Amygdala (tissue), 56 donors: ENCODE measurements at places on chromosomes 1 and 21.

DNA sequence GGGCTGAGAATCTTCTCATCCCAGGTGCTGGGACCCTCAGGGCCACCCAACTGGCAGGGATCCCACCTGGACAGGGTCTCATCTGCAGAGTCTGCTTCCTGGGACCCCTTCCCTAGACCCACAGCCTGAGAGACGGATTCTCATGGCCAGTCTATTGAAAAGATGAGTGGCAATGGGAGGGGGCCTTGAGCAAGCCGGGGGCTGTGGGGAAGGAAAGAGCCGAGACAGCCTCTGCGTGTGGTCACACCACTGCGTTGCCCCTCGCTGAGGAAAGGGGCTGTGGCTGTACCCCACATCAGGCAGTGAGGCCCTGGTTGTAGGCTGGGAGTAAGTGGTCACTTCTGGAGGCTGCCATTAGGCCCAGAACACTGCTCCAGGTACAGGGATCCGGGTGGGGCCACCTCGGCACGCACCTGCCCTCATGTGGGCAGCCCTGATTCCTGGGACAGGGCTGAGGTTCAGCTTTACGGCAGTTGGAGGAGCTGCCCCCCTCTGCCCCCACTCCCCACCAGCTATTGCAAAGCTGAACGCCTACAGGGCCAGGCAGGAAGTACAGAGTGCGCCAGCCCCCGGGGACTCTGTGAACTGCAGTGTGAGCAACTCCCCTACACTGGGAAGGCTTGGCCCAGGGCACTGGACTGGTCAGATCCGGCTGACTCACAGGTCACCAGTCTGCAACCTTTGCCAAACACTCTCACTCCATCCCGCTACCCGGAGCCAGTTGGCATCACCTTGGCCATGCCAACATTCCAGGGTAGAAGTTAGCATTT lies 106.9 kb downstream of the RIPK4 start:
- DNase-seq, result no peak

- DNase-seq, result no peak
These were observed 2.4 kb downstream of the MRPL55 start for GRCh38 chr1:228106800-228107054.

DNA sequence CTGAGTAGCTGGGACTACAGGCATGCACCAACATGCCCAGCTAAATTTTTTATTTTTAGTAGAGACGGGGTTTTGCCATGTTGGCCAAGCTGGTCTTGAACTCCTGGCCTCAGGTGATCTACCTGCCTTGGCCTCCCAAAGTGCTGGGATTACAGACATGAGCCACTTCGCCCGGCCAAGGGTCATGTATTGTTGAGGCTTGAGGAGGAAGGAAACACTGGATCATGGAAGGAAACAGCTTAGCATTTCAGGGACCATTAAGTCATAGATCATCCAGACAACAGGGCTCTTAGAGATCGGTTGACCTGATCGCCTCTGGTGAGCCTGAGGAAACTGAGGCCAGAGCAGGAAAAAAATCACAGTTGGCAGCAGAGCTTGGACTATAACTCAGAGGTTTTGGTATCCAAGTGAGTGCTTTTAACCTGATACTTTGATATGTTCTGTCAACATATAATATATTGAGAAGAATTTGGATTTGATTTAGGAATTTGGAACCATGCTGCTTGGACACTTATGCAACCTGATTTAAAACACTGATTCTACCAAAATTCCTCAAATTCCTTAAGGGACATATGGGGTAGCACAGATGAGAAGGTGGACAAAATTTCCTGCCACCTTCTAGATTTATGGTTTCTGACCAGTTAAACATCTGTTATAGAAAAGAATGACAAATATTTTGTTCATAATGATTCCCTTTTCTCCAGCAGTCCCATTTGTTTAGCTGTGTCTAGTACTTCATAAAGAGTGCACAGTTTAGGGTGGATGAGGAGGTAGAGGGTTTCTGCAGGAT lies 13.1 kb upstream of the BMP8A start:
- no peak for DNase-seq

- no peak for DNase-seq
These were observed 1.9 kb upstream of the PIGV start for GRCh38 chr1:26785611-26786436.

- DNase-seq, result no peak
These were observed 40.3 kb upstream of the RUNX3 start for GRCh38 chr1:24970399-24970753.

DNA sequence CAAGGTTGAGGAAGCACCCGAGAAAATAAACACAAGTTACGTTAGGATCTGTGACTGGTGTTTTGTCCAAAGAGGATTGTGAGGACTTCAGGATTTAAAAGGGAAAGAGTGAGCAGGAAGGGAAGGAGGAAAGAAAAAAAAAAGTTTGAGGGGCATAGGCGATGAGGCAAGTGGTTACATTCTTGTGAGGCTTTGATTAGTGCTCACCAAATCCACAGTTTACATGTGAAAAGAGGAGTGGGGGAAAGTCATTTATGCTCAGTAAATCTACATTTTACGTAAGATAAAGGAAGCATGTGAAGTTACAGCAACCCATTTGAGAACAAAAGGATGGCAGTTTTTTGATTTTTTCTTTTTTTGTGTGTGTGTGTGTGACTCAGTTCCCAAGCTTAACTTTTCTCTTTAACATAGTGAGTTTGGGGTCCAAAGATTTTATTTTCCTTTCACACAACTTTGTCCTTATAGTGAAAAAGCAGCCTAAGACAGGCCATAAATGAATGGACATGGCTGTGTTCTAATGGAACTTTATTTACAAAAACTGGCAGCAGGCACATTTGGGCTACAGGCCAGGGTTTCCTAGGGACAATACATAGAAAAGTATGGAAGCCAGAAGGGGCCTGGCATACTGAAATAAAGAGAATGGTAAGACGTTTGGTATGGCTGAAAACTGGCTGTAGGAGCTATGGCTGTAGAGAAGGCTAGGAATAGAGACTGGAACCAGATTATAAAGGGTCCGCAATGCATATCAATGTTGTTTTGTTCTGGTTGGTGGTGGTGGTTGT lies 121.7 kb downstream of the FGGY start:
- DNase-seq, result no peak

DNA sequence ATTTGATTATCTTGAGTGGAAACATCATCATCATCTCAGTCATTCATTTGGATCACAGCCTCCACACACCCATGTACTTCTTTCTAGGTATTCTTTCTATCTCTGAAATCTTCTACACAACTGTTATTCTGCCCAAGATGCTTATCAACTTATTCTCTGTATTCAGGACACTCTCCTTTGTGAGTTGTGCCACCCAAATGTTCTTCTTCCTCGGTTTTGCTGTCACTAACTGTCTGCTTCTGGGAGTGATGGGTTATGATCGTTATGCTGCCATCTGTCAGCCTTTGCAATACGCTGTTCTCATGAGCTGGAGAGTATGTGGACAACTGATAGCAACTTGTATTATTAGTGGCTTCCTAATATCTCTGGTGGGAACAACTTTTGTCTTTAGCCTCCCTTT lies 19.3 kb downstream of the OR10R2 start:
- DNase-seq, result no peak

- no peak for DNase-seq
These were observed 12.6 kb downstream of the FLG2 start for GRCh38 chr1:152347116-152347728.

GRCh38 chr21:26207021-26207420 lies 36.5 kb upstream of the APP start:
- DNase-seq, result no peak

- no peak for DNase-seq
These were observed 2.0 kb downstream of the DSCAM start for GRCh38 chr21:40844935-40845334.

DNA sequence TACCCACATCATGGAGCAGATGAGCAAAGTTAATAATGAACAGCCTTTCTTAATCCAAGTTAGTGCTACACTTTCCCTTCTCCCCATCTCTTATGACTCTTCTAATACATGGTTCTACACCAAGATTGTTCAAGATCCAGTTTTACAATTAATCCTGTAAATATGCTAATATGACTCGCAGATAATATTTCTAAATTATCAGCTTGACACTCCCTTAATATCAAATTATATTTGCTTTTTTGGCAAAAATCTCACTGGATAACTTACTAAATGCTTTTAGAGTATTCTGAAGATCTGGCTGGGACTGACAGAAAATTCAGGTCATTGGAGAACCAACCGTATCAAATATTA lies 24.4 kb upstream of the CR1L start:
- DNase-seq, result no peak

DNA sequence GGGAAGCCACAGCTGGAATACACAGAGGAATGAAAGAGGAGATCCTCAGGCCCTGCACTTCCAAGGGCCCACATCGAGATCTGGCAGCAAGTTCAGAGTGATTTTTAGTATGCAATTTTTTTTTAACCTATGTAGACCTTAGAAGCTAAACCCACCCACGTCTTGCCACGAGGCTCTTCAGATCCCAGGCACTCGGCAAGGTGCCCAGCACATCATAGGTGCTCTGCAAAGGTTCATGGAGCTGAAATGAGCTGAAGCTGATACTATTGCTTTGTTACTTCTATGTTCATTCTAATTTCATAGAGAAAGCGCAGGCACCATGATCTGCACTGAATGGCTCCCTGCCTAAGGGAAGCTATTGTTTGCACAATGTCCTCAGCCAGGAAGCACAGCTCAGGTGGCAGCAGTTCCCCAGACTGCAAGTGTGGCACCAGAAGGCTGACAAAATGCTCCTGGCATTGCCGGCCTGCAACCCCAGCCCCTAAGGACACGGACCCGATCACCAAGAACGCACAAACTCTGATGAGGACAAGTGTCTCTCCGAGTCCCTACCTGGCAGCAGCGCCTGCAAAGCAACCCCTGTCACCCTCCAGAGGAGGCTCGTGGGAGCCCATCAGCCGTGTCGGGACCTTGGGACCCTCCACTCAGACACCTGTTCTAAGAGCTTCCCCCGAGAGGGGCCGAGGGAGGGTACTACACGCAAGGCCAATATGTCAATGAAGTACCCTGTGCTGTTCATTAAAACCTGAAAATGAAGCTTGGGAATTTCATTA lies 264.2 kb downstream of the NPHP4 start:
- DNase-seq, result no peak

DNA sequence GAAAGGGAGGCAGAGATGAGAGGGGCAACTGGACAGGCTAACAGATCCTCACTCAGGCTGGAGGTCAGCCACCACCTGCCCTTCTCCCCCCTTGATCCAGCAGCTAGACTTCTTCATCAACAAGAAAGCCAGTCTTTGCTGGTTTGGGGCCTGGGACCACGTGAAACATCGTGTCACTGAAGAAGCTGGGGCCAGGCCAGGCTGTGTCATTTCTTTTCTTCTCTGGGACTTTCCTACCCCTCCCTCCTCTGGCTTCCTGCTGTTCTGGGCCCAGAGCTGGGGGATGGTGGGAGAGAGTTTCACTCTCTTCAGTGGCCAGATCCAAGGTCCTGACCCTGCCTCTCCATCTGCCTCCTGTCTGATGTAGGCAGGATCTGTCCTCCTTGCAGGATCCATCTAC lies 18.1 kb upstream of the SLC26A9 start:
- peak; percentile 31 for DNase-seq

- DNase-seq, result no peak
These were observed 20.7 kb upstream of the STX12 start for GRCh38 chr1:27752360-27752759.

DNA sequence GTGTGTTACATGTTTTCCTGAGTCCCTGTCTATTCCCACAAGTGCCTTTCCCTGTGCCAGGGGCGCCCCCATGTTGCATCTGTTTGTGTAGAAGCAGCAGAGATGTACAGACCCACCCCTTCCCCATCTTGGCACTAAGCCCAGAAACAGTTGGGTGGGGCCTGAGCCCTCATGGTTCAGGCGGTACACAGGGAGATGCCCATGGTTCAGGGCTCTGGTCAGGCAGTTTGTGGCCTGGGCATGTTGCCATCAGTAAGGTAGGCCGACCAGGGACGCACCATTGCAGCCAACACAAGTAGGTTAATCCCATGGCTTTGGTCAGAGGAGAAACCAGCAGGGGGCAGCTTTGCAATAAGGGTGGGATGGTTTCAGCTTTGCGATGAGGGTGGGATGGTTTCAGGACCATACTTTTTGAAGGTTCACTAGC lies 914 bp upstream of the ADGRB2 start:
- DNase-seq, result peak; percentile 59

GRCh38 chr1:54850069-54850730 lies 36.8 kb downstream of the DHCR24 start:
- DNase-seq, result no peak

GRCh38 chr1:91697861-91698260 lies 188.1 kb downstream of the TGFBR3 start:
- no peak for DNase-seq

GRCh38 chr1:161187311-161187710 lies 10.0 kb upstream of the B4GALT3 start:
- no peak for DNase-seq

DNA sequence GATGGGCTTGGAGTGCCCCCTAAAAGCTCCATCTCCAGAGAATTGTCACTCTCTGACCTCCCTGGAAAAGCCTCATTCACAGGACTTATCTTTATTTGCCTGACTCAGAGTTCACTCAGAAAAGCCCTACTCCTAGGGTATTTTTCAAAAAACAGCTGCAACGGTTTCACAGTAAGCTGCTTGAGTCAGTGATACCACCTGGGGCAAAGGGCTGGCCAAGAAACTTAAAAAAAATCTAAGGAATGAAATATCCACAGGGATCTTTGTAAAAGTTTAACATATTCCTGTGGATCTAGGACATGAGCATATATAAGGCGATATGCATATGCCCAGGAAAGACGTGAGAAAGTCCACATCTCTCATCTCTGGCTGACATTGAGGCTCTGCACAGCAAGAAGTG lies 33.8 kb upstream of the TSPAN2 start:
- no peak for DNase-seq

GRCh38 chr1:47683401-47683800 lies 245.6 kb downstream of the FOXD2 start:
- no peak for DNase-seq

GRCh38 chr1:28877132-28877781 lies 37.1 kb upstream of the EPB41 start:
- peak; percentile 31 for DNase-seq

DNA sequence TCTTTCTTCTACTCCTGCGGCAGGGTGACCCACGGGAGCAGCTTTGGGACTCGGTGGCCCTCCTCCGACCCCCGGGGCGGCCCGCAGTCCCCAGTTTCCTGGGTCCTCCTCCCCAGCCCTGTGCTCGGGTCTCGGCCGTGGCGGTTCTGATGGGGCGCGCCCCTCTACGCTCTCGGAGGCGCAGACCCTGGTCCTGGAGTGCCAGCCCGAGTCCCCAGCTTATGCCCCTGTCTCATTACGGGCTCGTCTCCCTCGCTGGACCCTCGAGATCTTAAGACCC lies 430 bp downstream of the BTG2 start:
- DNase-seq, result no peak

DNA sequence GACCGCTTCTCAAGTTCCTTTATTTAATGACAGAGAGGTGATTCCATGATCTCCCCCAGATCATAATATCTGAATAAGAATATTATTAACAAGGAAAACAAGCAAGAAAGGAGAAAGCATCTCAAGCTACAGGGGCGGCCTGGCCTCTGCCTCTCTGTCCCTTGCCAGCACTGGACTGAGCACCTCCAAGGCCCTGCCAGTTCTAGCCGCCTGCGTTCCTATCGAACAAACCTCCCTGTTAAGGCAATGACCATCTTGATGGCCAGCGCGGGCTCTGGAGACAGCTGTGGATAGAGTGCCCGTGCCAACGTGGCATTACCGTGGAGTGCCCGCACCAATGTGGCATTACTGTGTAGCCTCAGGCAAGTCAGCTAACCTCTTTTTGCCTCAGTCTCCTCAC lies 84.8 kb downstream of the NPHP4 start:
- no peak for DNase-seq
